ENCODE measurements at places on chromosomes 3 and 15.
A peak's percentile ranks its signal among the peaks of the same experiment; 100 is the strongest.

GRCh38 chr3:162491952-162492351, 995.3 kb downstream of the OTOL1 start:
- no peak for DNase-seq

- DNase-seq = no peak
Observed at GRCh38 chr3:129633751-129634481, 27.4 kb upstream of the PLXND1 start.

- no peak for DNase-seq
Observed at GRCh38 chr15:25446076-25446475, 7.3 kb upstream of the UBE3A start.

DNA sequence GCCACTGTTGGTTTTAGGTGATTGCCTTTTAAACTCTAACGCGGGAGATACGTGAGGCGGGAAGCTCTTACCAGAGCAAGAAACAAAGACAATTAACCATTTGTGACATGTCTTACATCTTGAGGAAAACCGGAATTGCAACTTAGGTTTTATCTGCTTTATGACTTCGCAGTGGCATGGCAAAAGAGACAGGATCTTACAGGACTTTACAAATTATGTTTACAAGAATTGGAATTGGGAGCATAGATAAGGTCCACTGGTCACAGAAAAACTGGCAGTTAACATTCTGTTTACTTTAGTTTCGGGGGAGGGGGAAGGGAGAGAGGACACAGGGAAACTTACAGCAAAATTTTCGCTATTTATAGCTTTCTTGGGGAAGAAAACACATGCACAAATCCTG, 1119.6 kb downstream of the ZPLD1 start:
- DNase-seq = no peak

DNA sequence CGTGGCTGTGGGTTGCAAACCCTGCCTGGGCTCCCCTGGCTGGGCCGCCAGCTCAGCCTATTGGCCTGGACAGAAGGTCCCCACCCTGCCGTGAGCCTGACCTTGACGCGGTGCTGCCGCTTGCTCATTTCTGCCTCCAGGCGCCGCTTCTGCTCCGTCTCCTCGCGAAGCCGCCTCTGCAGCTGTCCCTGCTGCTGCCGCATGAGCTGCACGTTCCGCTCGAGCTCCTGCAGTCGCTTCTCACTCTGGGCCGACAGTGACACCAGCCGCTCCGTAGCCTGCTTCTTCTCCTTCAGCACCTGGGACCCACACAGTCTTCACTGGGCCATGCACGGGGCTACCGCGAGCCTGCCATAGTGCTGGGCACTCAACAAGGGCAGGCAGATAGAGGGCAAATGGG, 21.7 kb downstream of the KIF7 start:
- no peak for DNase-seq

GRCh38 chr15:69939513-69940440, 157.9 kb downstream of the TLE3 start:
- DNase-seq = no peak

GRCh38 chr3:118984699-118985098, 49.9 kb downstream of the IGSF11 start:
- no peak for DNase-seq

DNA sequence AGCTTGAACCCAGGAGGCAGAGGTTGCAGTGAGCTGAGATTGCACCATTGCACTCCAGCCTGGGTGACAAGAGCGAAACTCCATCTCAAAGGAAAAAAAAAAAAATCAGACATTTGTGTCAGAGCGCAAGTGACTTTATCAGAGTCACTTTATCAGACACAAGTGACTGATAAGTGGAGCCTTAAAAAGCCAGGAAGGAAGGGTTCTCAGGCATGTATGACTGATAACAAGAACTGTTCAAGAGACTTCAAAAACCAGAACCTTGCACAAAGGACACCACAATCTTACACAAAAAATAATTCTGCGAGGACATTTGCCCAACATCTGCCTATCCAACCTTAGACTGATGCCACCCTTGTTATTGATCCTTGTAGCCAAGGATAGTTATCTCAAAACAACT, 13.3 kb upstream of the CFAP44 start:
- no peak for DNase-seq

DNA sequence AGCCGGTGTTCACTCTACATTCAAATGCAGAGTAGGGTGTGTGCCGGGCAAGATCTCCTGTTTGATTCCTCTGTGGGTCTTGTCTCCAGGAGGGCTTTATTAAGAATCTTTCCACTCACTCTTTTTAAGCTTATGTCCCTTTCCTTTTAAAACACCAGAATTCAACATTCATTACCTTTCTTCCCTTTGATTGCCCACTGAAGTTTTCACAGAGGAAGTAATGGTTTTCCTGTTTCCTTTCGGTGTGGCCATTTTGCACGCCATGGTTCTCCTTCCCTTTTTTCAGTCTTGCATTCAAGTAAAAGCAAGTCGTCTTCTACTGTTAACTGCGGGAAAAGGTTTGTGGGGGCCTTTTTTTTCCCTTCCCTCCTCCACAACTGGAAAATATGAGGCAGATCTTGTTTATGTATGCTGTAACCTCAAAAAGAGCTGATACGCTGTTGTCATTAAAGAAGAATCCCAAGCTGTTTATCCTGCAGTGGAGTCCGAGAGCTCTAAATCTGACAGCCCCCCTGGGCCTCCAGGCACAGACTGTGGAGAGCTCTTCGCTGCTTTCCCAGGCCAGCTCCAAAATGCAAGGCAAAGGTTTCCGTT, 40.5 kb downstream of the FILIP1L start:
- DNase-seq = no peak

DNA sequence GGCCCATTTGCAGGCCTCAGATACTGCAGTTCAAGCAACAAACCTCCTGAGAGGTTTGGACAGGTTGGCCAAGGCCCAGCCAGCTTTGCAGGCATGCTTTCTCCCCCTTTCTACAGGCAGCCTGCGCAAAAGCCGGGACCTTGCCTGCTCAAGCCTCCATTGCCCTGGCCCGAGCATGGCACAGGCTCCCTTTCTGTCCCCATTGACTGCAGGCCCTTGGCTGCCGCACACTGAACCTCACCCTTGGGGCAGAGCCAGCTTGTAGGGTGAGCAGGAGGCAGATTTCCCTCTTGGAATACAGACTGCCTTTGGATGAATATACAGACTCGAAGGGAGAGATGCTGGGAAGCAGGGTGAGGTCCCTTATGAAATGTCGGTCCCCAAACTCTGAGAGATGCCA, 461.7 kb upstream of the PROK2 start:
- DNase-seq = no peak

- DNase-seq = no peak
Observed at GRCh38 chr3:31621314-31621713, 88.6 kb downstream of the STT3B start.

GRCh38 chr15:68552344-68552743, 26.4 kb upstream of the CORO2B start:
- no peak for DNase-seq

DNA sequence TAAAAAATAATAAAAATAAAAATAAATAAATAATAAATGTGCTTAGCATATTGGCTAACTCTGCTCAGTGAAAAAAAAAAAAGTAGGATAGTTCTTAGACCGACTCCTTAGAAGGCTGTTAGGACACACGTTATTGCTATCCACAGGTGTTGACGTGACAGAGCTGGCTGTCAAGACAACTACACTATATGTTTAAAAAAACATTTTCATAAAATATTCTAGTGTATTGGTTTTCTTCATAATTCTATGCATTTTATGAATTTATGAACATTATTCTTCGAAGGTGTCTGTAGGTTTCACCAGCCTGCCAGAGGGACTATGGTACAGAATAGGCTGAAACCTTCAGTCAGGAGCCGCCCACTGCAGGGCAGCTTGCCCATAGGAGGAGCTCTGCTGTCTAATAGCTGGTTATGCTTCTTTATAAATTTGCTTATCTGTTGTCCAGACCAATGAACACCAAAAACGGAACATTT, 9.2 kb downstream of the TM4SF1 start:
- DNase-seq = no peak

DNA sequence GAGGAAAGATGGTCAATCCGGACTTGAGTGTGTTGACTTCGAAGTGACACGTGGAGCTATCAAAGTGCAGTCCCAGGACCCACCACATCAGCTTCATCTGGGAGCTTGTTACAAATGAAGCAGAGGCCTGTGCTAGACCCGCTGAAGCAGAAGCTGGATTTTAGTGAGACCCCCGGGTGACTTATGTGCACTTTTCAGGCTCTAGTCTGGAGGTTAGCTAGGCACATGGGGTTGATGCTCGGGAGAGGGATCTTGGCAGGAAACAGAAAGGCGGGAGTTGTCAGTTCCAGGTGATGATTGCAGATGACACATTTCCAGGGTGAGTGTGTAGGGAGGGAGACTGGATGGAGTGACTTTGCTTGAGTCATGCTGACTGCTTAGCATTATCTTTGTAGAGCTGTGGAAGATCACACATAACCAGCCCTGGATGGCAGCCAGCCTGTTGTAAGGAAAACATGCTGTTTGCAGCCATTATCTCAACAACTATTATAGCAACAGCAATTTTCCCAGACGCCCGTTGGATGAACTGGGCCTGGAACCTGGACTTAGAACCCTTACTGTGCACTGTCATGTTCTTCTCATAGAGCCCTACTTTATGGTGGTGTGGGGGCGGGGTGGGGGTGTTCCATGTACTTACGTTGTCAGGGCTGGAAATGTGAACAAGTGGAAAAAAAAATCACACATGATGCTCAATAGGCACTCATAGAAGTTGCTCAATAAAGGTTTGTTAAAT, 122.4 kb downstream of the THSD4 start:
- DNase-seq = peak; percentile 83

GRCh38 chr3:49649576-49649975, 24.6 kb upstream of the APEH start:
- no peak for DNase-seq

DNA sequence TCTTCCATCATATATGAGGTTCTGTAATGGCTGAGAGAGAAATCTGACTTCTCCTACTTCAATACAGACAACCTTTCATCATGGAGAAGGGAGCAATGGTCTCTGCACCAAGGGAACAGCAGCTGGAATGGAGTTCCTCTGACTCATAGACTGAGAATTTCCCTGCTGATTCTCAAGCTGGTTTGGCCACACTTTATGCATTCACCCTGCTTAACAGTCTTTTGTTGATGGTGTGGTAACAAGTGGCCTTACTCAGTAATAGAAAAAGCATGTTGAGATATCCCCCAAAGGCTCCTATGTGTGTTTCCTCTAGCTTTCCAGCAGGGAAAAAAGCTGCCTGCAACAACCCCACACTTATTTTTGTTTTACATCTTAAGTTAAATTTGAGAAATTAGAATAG, 138.1 kb downstream of the GREM1 start:
- no peak for DNase-seq

DNA sequence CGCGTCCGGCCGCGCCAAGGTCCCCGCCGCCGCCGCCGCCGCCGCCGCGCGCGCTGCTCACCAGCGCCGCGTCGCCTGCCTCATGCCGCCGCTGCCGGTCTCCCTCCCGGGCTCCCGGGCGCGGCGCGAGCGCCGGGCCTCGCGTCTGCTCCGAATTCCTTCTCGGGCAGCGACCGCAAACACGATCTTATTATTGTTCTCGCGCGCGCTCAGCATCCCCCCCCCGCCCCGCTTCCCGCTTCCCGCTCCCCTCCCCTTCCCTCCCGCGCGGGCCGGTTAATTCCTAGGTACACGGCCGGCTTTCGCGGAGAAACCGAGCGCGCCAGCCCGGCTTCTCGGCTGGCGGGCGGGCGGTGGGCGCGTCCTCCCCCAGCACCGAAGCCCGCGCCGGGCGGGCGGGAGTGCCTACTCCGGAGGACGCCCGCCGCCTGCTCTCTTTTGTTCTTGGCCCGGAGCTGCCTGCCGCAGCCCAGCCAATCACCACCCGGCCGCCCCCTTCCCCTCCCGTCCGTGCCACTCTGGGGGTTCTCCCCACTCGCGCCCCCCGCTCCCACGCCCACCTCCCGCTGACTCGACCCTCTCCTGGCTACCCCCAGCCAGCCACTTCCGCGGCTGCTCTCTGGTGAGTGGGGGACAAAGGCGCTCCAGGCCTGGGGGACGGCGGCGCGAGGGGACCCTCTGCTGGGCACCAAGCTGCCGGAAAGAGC, at the start of gene HDGFL3:
Gene HDGFL3 (minus strand): TSS at position 164 of the 707 bp plus-strand sequence. CDS start 409 bp downstream, outside the sequence.
- peak; percentile 44 for DNase-seq

DNA sequence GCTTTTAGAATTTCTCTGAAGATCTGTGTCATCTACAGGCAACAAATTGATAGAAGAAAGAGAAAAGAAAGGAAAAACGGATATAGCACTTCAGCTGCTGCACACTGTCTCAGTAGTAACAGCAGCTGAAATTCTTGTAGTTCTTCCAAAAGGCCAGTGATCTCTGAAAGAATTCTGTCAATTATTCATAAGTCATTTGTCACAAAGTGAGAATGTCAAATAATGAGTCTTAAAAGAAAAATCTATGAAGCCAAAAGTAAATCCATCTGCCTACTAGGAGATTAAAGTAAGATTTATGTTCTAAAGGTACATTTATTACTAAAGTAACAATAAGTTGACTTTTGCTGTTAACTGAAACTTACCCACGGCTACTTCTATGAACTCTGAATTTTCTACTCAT, 24.6 kb downstream of the IFT80 start:
- DNase-seq = no peak

DNA sequence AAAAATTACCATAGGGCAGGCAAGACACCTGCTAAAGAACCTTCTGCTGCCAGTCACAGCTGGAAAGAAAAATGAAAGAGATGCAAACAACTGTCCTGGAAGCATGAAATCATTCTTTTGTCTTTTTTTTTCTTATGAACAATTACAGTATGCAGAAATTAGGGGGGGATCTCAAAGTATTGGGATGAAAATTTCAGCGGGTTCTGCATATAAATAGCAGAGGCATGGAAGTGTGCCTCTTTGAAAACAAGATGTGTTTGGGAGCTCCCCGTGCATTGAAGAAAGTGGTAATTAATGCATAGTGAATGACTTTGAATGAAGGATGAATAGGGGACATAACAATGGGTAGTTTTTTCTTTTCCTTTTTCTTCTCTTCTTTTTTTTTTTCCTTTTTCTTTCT, 431.2 kb downstream of the SOX2 start:
- no peak for DNase-seq

GRCh38 chr3:173109143-173109542, 31.9 kb downstream of the SPATA16 start:
- no peak for DNase-seq

GRCh38 chr15:82272154-82272553, 9.5 kb downstream of the SAXO2 start:
- DNase-seq = no peak

GRCh38 chr15:81327516-81327915, 3.6 kb upstream of the STARD5 start:
- DNase-seq = no peak

- no peak for DNase-seq
Observed at GRCh38 chr3:111332488-111333080, 209.4 kb upstream of the CD96 start.
